Stimulated activated CD4-positive, alpha-beta T cell treated with anti-CD3 and anti-CD28 coated beads, TNF-alpha, amount 100 ng/mL, for 24 hours (primary cell): ENCODE measurements at places on chromosomes 1 and 21.

GRCh38 chr1:175871647-175872046 is 128.3 kb upstream of the TNR start:
- DNase-seq, result no peak

DNA sequence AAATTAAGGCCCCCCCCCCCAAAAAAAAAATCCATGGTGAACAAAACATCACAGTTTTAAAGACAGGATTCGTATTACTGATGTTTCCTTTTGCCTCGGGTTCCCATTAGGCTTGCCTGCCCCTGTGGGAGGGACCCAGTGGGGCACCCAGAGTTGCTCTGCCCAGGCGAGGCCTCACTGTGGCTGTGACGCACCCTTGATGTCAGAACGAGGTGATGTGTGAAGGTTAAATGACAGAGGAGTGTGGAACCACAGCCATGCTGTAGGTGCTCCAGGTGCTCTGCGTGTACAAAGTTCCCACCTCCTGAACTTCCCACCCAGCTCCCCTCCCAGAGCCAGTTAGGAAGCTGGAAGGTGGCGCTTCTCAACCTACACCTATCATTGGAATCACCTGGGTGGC is 37.9 kb downstream of the GRHL3 start:
- DNase-seq, result no peak

DNA sequence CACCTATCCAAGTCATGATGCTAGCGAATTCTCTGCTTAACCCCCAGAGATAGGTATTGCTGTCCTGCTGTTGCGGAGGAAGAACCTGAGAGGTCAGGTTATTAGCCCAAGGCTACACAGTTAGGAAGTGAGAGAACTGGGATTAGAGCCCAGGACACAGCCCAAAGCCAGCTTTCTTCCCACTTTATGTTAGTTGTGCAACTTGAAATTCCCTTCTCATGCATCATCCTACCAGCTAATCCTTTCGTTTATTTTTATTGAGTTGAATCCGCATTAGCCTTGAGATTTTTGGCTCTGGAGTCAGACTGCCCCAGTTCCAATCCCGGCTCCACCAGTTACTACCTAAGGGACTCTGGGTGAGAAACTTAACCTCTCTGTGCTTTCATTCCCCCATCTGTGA is 65.4 kb downstream of the PLEKHA6 start:
- DNase-seq, result no peak

- no peak for DNase-seq
Measured at GRCh38 chr1:215888159-215888558, 321.1 kb downstream of the KCTD3 start.

DNA sequence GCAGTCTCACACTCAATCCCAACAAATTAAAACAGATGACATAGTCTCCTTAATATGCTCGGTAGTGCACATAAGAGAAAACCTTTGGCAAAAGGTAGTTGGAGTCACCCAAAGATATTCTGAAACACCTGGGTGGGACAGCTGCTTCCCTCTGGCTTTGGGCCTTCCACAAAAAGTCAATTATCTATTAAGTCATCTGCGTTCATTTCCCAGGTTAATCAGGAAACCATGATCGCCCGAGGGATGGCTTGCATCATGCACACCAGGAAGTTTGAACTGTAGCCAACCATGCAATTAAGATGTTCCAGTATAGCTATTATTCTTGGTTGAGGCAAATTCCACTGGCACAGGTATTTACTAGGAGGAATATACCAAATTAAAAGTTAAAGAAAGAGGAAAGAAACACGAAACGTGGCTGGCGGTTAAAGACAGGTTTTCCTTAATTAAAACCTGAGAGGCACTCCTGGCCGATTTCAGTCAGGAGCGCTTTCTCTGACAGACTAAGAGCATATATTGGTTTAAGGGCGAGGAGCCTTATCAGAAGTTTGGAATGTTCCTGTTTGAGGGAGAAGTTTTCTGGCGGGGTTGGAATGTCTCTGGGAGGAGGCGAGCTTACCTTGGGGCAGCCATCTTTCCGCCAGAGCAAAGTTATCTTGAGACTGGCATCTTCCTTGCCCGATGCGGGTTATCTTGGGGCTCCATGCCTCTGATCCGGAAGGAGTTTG is 19.9 kb downstream of the CLDN17 start:
- no peak for DNase-seq

DNA sequence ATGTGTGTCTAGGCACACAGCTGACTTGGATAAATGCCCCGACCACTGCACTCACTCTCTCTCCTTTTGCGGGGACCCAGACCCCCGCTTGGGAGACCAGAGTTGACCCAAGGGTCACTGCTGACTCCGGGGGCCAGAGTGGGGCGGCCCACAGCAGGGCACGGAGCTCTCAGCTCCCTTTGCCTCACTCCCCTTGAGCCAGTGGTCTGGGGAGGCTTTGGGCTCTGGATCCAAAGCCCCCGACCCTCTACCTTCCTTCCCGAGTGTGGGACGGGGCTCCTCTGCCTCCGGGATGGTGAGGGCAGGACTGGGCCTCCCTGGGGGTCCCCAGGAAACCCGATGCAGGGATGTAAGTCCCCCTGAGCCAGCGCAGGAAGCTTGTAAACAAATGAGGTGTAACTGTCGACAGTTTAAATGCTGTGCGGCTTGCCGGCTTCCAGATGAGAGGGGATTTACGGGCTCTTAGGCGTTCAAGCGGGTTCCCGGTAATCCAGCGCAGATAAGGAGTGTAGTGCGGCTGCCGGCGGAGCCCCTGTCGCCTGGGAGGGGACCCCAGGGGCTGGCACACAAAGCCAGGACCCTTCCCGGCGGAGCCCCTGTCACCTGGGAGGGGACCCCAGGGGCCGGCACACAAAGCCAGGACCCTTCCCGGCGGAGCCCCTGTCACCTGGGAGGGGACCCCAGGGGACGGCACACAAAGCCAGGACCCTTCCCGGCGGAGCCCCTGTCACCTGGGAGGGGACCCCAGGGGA is 7.4 kb downstream of the ACTRT2 start:
- DNase-seq, result no peak
